ENCODE measurements at places on chromosomes 7 and 10.

- DNase-seq: no peak
- no peaks in the 10 kb centered on the region for H3K27me3 ChIP-seq
Observed at GRCh38 chr7:18626717-18627116, 131.2 kb downstream of the HDAC9 start.

DNA sequence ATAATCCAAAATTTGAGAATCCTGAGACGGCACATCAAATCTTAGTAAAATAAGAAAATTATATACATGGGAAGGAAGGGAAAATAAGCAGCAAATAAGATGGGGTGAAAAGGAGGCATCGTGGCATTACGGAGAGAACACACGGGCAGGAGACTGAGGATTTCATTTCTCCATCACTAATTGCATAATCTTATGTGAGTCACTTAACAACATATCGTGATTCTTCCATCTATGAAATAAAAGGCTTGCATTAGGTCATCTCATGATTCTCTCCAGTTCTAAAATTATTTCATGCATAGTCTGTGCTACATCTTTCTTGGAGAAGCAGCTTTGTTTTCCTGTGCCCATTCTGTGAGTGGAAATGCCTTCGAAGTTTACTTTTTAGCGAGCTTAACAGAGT, 288.7 kb downstream of the LRMDA start:
- no peak for DNase-seq
- no peaks in the 10 kb centered on the region for H3K4me1 ChIP-seq
- no peak overlapping the region for H3K4me3 ChIP-seq
- H3K27me3 ChIP-seq: no peaks in the 10 kb centered on the region
- H3K36me3 ChIP-seq: no peaks in the 10 kb centered on the region
- H3K27ac ChIP-seq: no peak overlapping the region

DNA sequence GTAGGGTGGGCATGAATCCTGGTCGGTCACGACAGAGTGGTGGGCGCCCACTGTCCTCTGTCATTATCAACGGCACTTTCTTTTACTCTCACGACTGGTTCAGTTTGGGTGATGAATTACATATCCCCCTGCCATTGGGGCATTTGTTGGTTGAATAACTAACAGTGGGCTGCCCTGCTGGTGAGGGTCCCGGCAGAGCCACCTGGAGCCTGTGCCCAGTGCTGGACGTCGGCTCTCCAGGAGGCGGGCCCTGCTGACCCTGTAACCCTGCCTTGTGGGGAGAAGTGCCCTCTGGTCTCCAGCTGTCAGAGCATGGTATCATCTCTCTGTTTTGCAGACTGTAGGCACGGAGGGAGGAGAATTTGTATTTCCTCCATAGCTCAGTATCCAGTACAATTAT, 199.1 kb downstream of the GLRX3 start:
- H3K4me1 ChIP-seq: no peaks in the 10 kb centered on the region
- H3K27ac ChIP-seq: no peak overlapping the region
- no peak for DNase-seq
- no peak overlapping the region for H3K4me3 ChIP-seq
- no peaks in the 10 kb centered on the region for H3K36me3 ChIP-seq

- no peak overlapping the region for H3K27ac ChIP-seq
- no peaks in the 10 kb centered on the region for H3K27me3 ChIP-seq
- DNase-seq: no peak
- H3K36me3 ChIP-seq: peaks cover 10% of the 10 kb centered on the region
Observed at GRCh38 chr10:72459301-72459700, 104.6 kb upstream of the DNAJB12 start.

- no peaks in the 10 kb centered on the region for H3K36me3 ChIP-seq
- H3K4me1 ChIP-seq: no peaks in the 10 kb centered on the region
- H3K27ac ChIP-seq: no peak overlapping the region
Observed at GRCh38 chr7:98056580-98056979, 50.1 kb upstream of the LMTK2 start.

GRCh38 chr7:101558742-101559325, 70.3 kb downstream of the MYL10 start:
- no peaks in the 10 kb centered on the region for H3K36me3 ChIP-seq
- peaks cover 13% of the 10 kb centered on the region for H3K27me3 ChIP-seq
- no peak overlapping the region for H3K27ac ChIP-seq
- DNase-seq: no peak
- H3K4me1 ChIP-seq: no peaks in the 10 kb centered on the region
- no peak overlapping the region for H3K4me3 ChIP-seq

- no peak overlapping the region for H3K4me3 ChIP-seq
- H3K4me1 ChIP-seq: no peaks in the 10 kb centered on the region
- no peak overlapping the region for H3K27ac ChIP-seq
- no peaks in the 10 kb centered on the region for H3K36me3 ChIP-seq
Observed at GRCh38 chr7:157813741-157814661, 477.2 kb downstream of the DNAJB6 start.

DNA sequence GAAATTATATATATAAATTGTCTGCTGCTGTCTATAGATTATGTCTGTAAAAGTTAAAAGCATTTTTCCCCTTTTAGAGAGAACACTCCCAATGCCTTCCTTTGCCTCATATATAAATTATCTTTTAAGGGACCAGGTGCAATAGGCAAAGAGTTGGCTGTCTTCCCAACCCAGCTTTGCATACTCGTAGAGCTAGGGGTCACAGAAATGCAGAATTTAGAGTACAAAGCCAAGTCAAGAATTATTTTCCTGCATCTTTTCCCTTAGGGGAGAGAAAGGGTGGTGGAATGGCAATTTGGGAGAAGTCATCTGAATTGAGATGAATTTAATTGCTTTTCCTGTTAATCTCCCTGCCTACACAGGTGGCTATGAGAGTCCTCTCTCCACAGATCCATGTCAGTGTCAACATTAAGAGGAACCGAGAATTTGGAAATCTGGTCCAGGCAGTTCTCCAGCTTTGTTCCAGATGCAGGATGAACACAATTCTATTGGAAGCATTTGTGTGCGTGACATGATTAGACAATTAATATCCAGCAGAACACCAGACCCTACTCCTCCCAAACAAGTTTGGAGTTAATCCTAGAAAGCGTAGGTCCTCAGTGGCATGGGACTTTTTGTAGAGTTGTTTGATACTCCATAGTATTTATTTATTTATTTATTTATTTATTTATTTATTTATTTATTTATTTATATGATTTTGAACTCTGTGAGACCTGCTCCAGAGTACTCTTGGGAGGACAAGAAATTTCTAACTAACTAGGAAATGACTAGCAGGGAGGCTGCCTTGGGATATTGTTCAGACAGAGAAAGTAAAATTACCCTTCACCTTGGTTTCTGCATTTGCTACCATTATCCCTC, 80.3 kb upstream of the SKAP2 start:
- H3K4me3 ChIP-seq: no peak overlapping the region
- no peaks in the 10 kb centered on the region for H3K36me3 ChIP-seq
- no peak overlapping the region for H3K27ac ChIP-seq

GRCh38 chr10:3719024-3719843, 65.8 kb downstream of the KLF6 start:
- H3K4me1 ChIP-seq: no peaks in the 10 kb centered on the region
- no peaks in the 10 kb centered on the region for H3K36me3 ChIP-seq
- no peaks in the 10 kb centered on the region for H3K27me3 ChIP-seq
- DNase-seq: no peak
- no peak overlapping the region for H3K27ac ChIP-seq

- H3K4me1 ChIP-seq: peaks cover 16% of the 10 kb centered on the region
- no peak overlapping the region for H3K4me3 ChIP-seq
- H3K27me3 ChIP-seq: no peaks in the 10 kb centered on the region
- DNase-seq: no peak
Observed at GRCh38 chr10:61978965-61979364, 77.5 kb downstream of the ARID5B start.

DNA sequence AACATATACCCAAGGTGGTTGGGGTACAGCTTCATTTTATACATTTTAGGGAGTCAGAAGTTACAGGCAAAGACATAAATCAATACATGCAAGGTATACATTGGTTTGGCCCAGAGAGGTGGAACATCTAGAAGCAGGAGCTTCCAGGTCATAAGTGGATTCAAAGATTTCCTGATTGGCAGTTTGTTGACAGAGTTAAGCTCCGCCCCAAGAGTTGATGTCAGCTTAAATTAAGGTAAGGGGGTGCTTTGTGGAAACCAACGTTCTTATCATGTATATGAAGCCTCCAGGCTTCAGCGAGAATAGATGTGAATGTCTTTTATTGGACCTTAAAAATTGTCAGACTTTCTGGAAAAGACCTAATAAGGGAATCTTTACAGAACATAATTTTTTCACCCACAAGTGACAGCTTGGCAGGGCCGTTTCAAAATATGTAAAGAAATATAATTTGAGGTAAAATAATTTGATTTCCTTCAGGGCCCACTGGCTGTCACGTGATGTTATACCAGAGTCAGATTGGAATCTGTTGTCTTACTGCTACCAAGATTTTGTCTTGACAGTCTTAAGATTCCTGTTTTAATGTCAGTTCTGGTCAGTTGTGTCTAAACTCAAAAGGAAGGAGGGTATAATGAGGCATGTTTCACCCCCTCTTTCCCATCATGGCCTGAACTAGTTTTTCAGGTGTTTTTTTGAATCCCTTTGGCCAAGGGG, 6.3 kb upstream of the PANK1 start:
- no peak overlapping the region for H3K27ac ChIP-seq
- no peak overlapping the region for H3K4me3 ChIP-seq
- H3K36me3 ChIP-seq: no peaks in the 10 kb centered on the region

GRCh38 chr7:157464971-157465886, 128.4 kb downstream of the DNAJB6 start:
- no peak overlapping the region for H3K27ac ChIP-seq
- no peaks in the 10 kb centered on the region for H3K4me1 ChIP-seq
- H3K36me3 ChIP-seq: no peaks in the 10 kb centered on the region
- H3K4me3 ChIP-seq: no peak overlapping the region
- no peak for DNase-seq

GRCh38 chr7:46754140-46754720, 827.7 kb downstream of the TNS3 start:
- no peaks in the 10 kb centered on the region for H3K4me1 ChIP-seq
- H3K36me3 ChIP-seq: no peaks in the 10 kb centered on the region
- no peak for DNase-seq
- H3K27me3 ChIP-seq: no peaks in the 10 kb centered on the region
- no peak overlapping the region for H3K4me3 ChIP-seq
